ENCODE measurements at places on chromosomes 7 and 10. TPM values are rescaled to one million over a fixed set of nuclear protein-coding genes. Genes with fewer than 3 reads are reported as not detected.

Gene CD36
- total RNA-seq: 399 TPM

Gene WIPF3
- 0.95 TPM for total RNA-seq

Gene DDX56
- 34.7 TPM for total RNA-seq

Gene GALNT17
- 27.0 TPM for total RNA-seq

Gene ZNF503
- 12.1 TPM for total RNA-seq

Gene SPDYE5
- total RNA-seq: not detected

Gene NSUN6
- 42.0 TPM for total RNA-seq

Gene VWDE
- 6.7 TPM for total RNA-seq

Gene AVPI1
- total RNA-seq: 7.5 TPM

Gene SMC3
- total RNA-seq: 50.7 TPM

Gene CDNF
- total RNA-seq: 1.9 TPM

Gene SEMA4G
- total RNA-seq: 1.2 TPM

Gene ANKRD1
- 6.8 TPM for total RNA-seq

Gene CYP3A5
- total RNA-seq: 29.9 TPM

Gene ZNF655
- total RNA-seq: 127 TPM

Gene CNPY4
- 34.5 TPM for total RNA-seq

Gene EEF1AKMT2
- total RNA-seq: 65.9 TPM

Gene UTF1
- not detected for total RNA-seq

Gene CTTNBP2
- 13.1 TPM for total RNA-seq

Gene BTRC
- total RNA-seq: 17.0 TPM

Gene SPDYE16
- total RNA-seq: not detected

Gene ITPRID1
- not detected for total RNA-seq

Gene PDCD4
- 148 TPM for total RNA-seq

Gene GPR26
- total RNA-seq: not detected

Gene SFRP4
- total RNA-seq: 11.2 TPM

Gene CELF2
- total RNA-seq: 52.7 TPM

Gene DOCK1
- total RNA-seq: 132 TPM

Gene DMBT1
- total RNA-seq: 0.48 TPM

Gene CALML3
- total RNA-seq: not detected

Gene MKI67
- total RNA-seq: 17.8 TPM

Gene SPDYE6
- total RNA-seq: not detected

Gene LOXL4
- 8.8 TPM for total RNA-seq

Gene CALML5
- total RNA-seq: not detected

Gene MSMB
- not detected for total RNA-seq

Gene PRTFDC1
- total RNA-seq: 29.2 TPM

Gene OR9A2
- total RNA-seq: 1.1 TPM

Gene AKR1C8
- not detected for total RNA-seq

Gene TRIM74
- not detected for total RNA-seq

Gene OR9A4
- 0.63 TPM for total RNA-seq

All from urinary bladder (tissue), 4 donors.